ENCODE measurements at places on chromosomes 5 and 9. TPM values are rescaled to one million over a fixed set of nuclear protein-coding genes. Genes with fewer than 3 reads are reported as not detected.

The SPINK13 gene
- not detected for total RNA-seq

DNA sequence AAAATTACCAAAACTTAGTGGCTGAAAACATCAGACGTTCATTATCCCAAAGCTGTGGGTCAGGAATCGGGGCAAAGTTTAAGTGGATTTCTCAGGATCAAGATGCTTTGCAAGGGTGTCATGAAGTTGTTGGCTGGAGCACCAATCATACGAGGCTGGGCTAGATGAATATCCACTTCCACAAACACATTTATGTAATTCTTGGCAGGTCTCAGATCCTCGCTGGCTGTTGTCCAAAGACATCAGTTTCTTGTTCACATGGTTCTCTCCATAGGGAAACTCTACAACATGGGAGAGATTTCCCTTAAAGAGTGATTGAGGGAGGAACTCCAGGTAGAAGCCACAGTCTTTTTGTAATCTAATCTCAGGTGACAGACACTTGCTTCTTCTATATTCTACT is 20.2 kb upstream of the CCDC192 start:
- no peak for DNase-seq

GRCh38 chr9:137369061-137369787 is 53.7 kb downstream of the EXD3 start:
- no peak for DNase-seq

The PCDHB2 gene
- total RNA-seq = 28.6 TPM
